ENCODE measurements at places on chromosomes 11 and 22. TPM values are rescaled to one million over a fixed set of nuclear protein-coding genes. Genes with fewer than 3 reads are reported as not detected.

DNA sequence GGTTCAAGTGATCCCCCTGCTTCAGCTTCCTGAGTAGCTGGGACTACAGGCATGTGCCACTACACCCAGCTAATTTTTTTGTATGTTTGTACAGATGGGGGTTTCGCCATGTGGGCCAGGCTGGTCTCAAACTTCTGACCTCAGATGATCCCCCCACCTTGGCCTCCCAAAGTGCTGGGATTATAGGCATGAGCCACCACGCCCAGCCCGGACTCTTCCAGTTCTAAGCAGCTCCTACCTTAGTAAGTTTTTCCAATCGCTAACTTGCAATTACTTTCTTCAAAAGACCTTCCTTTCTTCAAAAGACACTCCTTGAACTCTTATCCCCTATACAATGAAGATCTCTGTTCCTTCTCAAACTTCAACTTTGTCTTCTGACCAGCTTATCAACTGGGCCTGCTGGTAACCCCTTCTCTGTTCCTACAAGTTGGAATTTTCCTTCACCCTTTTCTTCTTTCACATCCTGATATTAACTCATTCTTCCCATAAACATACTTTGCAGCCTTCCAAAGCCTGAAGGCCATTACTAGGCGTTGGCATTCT is 25.8 kb downstream of the RBFOX2 start:
- DNase-seq = no peak

GRCh38 chr11:126163074-126163700 is 48.3 kb downstream of the RPUSD4 start:
- DNase-seq = no peak

DNA sequence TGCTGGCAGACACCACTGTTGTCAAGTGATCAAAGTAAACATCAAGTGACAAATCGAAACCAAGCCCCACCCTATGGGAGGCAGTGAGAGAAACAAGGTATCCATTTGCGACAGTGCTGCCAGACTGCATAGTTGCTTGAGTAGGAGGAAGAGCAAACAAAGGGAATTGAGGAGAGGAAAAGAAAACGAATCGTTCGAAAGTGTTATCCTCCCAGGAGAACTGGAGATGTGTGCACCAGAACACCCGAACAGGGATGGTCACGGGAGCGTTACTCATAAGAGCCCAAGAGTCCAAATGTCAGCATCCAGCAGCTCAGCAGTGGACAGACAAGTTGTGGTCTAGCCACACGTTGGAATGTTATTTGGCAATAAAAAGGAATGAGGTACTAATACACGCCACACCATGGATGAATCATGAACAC is 58.4 kb upstream of the NUP50 start:
- DNase-seq = no peak

- no peak for DNase-seq
Observed at GRCh38 chr11:127943152-127943551, 644.2 kb downstream of the ETS1 start.

DNA sequence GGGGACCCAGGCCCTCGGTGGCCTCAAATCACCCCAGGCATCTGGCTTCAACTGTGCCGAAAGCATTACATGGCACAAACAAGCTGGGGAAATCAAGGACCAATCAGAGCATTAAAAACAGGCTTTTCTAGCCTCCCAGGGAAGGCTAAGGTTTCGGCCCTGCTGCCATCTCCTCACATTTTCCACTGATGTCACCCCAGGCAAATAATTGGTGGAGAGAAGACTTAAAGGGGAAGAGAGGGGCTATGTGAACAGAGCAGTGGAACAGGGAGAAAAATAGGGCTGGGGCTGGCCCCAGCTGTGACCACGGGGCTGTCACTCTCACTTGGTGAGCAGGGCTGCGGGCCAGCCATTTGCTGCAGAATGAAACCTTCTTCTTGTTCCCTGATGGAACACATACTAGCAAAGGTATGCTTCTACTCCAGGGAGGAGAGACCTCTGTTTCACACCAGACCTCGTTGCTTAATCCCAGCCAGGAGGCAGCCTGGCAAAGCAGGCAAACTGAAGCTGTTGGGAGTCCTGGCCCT is 581.3 kb downstream of the SOX6 start:
- DNase-seq = no peak

GRCh38 chr11:36139767-36140166 is 149.5 kb downstream of the COMMD9 start:
- no peak for DNase-seq

DNA sequence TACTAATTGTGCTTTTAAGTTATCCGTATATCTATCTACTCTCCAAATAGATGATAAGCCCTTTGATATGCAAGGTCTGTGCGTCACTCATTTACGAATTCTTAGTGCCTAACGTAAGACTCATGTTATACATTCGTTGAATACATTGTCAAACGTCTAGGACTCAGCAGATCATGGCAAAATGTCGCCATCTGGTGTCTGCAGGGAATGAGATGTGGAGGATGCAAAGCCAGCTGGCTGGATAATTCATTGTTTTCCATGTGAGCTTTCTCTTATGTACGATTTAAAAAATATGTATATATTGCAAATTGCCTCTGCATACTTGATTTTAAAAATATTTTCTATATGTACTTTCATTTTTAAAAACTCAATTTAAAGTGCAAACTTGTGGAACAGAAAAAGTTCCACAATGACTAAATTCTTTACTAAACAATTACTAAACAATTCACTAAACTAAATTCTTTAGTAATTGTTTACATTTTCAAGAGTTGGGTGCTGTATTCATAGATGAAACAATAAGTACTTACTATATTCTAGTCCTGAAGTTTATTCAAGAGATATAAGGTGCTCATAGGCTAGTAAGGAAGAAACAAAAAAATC is 33.8 kb downstream of the ZNF202 start:
- peak; percentile 50 for DNase-seq

- no peak for DNase-seq
Observed at GRCh38 chr11:90446207-90446606, 223.4 kb upstream of the CHORDC1 start.

DNA sequence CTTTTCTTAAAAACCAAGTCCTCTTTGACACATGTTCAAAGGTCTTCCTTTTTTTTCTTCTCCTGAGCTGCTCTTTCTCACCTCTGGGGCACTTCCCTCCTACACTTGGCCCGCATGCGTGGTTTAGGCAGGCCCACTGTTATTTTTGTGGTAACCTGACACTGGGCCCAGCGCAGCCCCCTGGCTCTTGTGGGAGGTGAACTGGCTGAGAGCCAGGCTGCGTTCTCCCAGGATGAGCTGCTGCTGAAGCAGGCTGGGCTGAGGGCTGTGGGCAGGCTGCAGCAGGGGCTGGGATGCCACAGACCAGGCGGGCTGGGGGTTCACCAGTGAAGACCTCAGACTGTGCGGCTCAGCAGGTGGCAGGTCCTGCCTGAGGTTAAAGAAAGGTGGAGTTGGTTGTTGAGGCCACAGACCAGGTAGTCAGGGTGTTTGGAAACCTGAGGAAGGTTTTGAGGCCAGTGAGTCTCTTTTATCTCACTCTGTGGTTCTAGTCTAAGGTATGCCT is 72.4 kb downstream of the TEAD1 start:
- DNase-seq = peak; percentile 6

Gene H19
- total RNA-seq = not detected

Gene TRIM44
- 41.1 TPM for total RNA-seq

Gene ROM1
- 2.8 TPM for total RNA-seq

Gene PGA5
- not detected for total RNA-seq

Gene BCO2
- total RNA-seq = 0.40 TPM

Measured in activated naive CD8-positive, alpha-beta T cell treated with anti-CD3 and anti-CD28 coated beads for 36 hours (primary cell).